Colonic mucosa (tissue), 4 donors: ENCODE measurements at places on chromosomes 2 and 18. TPM values are rescaled to one million over a fixed set of nuclear protein-coding genes. Genes with fewer than 3 reads are reported as not detected.

DNA sequence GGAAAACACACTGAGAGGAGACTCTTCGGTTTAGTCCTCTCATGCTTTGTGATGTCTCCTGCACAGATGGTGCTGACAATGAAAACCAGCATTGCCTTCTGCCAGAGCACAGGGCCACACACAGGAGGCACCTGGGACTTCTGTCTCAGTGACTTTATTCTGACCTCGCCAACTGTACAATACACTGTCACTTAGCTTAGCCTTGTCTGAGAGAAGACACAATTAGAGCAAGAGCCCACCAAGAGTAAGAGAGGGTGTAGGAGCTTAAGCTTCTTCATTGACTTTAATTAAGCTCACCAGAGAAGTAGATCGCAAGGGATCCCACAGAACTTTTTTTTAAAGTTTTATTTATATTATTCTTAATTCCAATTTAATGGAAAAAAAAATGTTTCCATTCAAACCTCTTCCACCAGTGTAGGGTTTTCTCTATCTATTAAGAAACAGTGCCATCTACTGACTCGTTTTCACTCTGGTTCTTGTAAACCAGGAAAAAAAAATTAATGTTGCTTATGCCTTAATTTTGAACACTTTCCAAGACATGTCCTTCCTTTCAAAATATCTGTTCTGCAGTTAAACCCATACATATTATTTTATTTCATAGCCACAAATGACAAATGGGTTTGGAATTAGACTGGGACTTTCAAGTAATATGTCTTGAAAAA, 42.4 kb upstream of the DDX18 start:
- no peak for DNase-seq

CREG2 gene
- 0.56 TPM for total RNA-seq

DNA sequence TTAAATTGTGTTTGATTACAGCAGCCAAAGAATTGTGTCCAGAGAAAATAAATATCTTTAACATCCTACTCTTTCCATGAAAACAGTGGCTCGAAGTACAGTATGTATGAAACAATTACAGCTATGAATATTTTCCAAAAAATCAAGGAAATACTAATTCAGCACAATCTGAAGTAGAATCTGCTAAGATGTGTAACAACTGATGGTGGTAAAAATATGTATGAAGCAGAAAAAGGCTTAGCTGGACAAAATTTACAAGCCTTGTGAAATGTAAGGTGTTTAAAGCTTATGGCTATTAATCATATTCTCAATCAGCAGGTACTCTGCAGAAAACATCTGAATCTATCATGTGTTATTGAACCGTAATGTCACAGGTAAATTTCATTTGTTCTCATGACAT, 16.6 kb downstream of the DYM start:
- DNase-seq = no peak

- no peak for DNase-seq
Observed at GRCh38 chr2:120547662-120548061, 188.0 kb upstream of the GLI2 start.

- peak; percentile 89 for DNase-seq
Observed at GRCh38 chr2:201158111-201158929, 24.6 kb upstream of the CASP10 start.

GRCh38 chr18:3478262-3478978, 28.4 kb downstream of the TGIF1 start:
- DNase-seq = no peak
